Ovary (tissue), 10 donors: ENCODE measurements at places on chromosomes 5 and 9. TPM values are rescaled to one million over a fixed set of nuclear protein-coding genes. Genes with fewer than 3 reads are reported as not detected.

DNA sequence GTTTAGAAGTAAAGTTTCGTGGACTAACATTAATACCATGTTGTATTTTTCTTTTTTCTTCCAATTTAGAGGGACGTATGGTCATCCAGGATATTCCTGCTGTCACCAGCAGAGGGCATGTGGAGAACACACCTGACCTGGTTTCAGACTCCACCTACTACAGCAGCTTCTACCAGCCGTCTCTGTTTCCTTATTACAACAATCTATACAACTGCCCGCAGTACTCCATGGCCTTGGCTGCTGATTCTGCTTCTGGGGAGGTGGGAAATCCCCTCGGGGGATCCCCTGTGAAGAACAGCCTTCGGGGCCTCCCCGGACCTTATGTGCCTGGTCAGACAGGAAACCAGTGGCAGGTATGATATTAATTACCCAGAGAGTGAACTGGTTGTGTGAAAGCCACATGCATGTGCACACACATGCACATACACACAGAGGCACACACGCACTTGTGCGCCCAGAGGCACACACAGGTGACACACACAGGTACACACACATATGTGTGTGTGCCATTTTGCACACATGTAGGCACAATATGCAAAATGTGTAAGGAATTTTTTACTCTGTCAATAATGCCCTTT lies 52.4 kb downstream of the DMRT1 start:
- DNase-seq: no peak

DNA sequence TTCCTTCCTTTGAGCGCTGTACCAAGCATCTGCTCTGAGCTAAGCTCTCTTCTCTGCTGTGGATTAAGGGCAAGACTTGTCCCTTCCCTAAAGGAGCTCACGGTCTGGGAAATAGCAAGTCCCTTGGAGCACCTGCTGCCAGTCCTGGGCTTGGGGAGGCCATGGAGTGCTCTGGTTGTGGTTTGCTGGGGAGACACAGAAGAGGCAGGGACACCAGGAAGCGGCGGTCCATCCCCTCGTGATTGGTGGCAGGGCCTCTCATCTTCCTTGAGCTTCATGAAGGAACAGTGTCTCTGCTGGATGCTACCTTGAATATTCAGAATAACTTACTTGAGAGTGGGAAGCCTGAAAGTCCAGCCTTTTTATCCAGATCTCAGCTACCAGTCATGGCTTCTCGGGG lies 35.3 kb downstream of the COL5A1 start:
- no peak for DNase-seq

- DNase-seq: no peak
Observed at GRCh38 chr5:171537923-171538537, 118.6 kb downstream of the FGF18 start.

GRCh38 chr5:124773315-124774311 lies 27.2 kb upstream of the ZNF608 start:
- no peak for DNase-seq

DNA sequence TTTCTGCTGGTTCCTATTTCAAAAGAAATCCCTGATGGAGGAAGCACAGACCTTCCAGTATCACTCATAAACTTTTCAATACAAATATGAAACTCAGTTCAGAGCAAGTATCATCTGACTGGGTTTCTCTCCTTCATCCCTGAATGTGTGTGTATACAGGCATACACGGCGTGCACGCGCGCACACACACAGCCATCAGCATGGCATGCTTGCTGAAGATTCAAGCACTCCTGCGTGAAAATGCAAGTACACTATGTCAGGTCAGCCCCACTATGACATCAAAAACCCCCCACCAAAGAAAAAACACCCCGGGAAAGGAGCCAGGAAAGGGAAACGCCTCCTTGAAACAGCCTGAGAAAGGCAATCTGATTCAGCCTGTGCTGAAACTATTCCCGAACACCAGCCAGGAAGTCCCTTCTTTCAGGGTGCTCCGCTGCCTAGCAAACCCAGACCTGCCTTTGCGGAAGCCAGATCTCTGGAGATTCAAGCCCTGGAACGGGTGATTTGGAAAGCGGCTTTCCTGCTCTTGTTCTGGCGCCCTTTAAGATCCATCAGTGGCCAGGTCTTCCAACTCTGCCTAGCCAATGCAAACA lies 831 bp downstream of the KLHL3 start:
- DNase-seq: peak; percentile 35

DNA sequence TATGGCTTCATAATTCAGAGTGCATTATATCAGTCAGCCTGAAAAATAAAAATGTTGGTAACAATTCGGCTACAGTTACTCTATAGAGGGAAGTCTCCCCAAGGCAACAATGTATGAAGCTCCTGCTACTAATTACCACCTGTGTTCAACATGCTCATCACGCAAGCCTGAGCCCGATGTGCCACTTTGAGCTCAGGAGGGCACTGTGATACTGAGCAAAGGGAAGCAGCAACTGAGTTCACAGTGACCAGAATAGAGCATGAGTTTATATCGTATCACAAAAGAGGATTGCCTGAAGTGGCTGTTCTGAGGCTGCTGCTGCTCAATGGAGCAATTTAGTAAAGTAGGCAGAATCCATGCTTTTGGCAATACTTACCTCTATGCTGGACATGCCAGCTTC lies 202.0 kb upstream of the HAPLN1 start:
- DNase-seq: no peak

GRCh38 chr5:100550531-100551051 lies 15.4 kb downstream of the FAM174A start:
- DNase-seq: no peak

DNA sequence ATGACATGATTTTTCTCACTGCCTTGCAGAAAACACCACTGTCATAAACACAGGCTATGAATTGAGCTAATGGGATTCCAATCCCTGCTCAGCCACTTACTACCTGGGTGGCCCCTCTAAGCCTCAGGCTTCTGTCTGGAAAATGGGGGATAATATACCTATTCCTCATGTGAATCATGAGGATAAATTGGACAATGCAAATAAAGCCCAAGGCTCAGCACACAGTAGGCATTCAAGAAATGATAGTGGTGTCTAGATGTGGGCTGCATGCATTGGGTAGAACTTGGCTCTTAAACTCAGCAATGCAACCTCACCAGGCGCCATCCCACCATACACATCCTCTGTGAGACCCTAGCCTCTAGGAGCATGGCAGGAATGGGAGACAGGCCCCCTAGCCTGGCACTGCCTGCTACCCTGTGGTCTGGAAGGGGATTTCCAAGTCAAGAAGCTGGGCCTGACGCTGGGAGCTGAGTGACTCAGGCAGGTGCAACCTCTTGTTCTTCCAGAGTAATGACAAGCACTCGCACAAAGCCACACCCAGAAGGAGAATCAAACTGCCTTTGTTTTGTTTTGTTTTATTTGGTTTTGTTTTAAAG lies 2.3 kb upstream of the TNIP1 start:
- DNase-seq: no peak

DNA sequence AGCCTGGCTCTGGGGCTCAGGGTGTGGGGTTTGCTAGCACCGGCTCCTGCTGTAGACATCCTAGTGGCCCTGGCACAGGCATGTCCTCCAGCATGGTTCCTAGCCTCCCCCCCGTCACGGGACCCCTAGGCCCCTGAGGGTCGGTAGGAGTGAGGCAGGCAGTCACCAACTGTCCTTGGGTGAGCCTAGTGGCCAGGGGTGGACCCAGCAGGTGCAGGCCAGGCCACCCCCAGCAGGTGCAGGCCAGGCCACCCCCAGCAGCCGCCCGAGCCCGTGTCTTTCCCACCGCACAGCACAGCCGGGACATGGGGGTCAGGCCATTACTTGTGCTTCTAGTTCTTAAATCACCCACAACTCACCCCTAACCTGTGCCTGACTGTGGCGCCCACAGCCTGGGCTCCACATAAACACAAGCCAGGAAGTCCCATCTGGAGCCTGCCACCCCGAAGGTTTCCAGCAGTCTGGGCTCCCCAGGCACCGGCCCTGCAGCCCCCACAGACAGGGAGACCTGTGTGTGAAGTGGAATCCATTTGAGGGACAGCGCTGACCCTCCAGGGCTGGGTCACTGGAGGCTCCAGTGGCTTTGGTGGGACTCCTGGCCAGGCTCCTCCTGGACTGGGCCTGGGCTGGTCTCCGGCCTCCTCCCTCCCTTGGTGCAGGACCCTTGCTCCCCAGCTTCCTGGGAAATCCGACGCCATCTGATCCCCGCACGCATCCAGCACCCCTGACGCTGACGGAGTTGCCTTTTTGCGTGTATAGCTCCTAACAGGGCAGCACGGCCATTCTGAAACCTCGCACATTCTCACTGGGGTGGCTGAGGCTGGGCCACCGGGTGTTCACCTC lies 114.1 kb upstream of the LPCAT1 start:
- DNase-seq: no peak

Gene CD274
- total RNA-seq: 1.7 TPM

Gene THBS4
- total RNA-seq: 9.8 TPM

Gene SKIC3
- total RNA-seq: 60.7 TPM

Gene SLC46A2
- not detected for total RNA-seq

Gene UBE2QL1
- 0.65 TPM for total RNA-seq

Gene PCDHB4
- 12.6 TPM for total RNA-seq

Gene CBY3
- total RNA-seq: not detected
